Astrocyte (in vitro differentiated cells and primary cell): ENCODE measurements at places on chromosomes 6 and 20.
A peak's percentile ranks its signal among the peaks of the same experiment; 100 is the strongest.

DNA sequence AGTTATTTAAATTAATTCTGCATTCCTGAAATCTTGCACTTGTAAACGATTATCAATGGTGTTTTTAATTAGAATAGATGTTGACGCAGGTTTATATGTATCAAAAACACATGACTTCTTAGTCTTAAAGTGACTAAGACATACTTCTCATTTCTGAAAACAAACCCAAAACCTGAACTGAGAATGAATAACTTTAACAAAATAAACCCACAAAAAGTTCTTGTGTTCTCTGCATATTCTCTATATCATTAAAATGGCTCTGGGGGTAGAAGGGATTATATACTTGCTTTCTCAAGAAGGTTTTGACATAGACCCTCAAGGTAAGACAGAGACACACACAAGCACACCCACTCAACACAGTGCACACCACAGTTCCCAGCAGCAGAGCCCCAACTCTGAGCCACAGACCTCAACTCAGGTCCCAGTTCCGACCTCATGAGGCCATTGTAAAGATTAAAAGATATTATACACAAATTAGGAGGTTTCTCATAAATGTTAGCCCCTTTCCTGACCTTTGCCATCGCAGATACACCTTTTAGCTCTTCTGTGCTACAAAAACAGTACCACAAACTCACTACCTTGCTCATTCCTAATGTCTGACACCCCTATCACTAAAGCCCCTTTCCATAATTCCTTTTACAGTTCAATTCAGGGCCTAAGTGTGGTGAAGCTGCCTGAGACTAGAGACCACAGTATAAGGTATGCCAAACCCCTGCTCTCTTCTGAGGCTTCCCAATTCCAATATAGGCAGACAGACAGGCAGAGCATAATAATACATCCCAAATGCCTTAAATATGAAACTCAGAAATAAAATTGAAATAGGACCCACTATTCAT lies 267.8 kb downstream of the PTPRK start:
- peak; percentile 41 for DNase-seq

- DNase-seq, result no peak
These were observed 130.7 kb downstream of the LRFN2 start for GRCh38 chr6:40456390-40457013.

DNA sequence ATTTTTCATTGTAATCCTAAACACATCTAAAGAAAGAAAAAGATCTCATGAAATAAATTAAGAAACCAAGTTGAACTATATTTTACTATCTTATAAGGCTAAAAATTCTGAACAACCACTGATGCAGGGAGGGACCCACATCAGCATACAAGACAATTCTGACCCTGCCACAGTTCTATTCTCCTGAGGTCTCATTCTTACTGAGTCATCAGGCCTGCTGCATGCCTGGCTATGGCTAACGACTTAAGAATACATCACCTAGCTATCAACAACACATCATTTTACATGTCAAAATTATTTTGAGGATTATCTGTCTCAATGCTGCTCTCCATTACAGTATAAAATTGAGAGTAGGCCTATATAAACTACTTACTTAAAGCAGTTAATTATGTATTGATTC lies 52.9 kb downstream of the FBXL4 start:
- peak; percentile 31 for DNase-seq

GRCh38 chr6:152301765-152302568 lies 335.2 kb downstream of the SYNE1 start:
- peak; percentile 84 for DNase-seq

- no peak for DNase-seq
These were observed 345 bp upstream of the CST5 start for GRCh38 chr20:23879811-23880374.

DNA sequence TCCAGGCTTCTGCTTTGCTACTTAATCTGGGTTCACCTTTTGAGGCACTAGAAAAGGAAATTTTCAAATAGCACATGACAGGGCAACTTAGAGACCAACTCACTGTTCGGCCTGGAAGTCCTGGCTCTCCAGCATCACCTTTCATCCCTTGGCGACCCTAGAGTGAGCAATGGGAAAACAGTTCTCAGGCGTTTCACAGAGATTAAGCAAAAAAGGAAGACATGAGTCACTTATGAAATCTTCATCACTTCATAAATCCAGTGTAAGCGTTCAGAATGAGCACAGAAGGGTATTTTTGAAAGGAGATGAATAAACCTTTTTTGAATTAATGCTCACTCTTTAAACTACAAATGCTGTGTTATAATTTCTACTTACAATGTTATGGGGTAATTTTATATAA lies 104.0 kb downstream of the COL12A1 start:
- peak; percentile 81 for DNase-seq

DNA sequence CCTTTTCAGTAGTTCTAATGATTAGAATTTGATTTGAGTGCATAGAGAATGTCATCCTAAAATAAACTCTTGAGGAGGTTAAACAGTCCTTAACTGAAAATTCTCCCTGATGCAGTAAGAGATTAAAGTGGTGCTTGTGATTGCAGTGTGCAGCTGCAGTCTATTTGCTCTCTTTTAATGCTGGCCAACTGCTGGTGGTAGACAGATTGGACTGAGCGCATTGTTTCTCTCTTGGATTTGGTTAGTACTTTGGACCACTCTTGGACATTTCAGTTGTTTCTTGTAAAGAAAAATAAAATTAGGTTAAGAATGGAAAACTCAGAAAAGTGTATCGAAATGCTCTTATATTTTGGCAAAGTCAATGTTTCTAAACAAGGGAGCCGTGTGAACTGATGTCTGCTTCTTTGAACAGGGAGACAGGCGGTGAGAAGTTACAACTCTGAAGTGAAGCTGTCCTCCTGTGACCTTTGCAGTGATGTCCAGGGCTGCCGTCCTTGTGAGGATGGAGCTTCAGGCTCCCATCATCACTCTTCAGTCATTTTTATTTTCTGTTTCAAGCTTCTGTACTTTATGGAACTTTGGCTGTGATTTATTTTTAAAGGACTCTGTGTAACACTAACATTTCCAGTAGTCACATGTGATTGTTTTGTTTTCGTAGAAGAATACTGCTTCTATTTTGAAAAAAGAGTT lies 127.2 kb downstream of the CD109 start:
- no peak for DNase-seq

DNA sequence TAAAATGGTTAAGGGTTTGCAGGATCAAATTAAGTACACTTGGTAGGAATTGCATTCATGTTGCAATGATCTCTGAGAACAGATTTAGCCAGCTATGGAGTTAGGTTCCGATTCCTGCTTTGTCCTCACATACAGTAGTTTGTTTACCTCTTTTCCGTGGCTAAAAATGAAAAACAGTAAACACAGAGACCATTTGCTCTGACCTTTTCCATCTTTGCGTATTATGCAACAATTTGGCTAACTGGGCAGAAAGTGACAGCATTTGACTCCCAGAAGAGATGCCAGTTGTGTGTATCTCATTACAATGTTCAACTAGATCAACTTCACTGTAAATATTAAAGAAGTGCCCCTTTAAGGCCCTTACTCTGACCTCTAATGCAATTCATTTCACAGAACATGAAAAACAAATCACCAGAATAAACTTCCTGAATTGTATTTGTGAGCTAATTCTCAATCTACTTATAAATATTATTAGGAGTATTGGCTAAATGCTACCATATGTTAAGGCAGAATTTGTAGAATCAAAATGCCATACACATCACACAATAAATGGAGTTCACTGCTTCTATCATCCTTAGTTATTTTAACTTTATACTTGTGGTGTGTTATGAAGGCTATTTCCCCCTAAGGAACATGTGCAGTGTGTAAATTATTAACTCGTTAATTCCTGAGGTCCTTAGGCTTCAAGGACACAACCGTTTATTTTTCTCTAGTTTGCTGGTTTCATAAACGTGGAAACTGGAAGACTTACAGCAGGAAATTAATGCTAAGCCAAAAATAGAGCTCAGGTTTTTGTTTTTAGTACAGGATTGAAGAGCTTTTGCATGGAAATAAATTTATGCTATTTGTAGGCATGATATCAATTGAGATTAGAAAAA lies 380.7 kb upstream of the CITED2 start:
- DNase-seq, result no peak
